Tibial nerve (tissue), 4 donors: ENCODE measurements at places on chromosomes 4 and X.

DNA sequence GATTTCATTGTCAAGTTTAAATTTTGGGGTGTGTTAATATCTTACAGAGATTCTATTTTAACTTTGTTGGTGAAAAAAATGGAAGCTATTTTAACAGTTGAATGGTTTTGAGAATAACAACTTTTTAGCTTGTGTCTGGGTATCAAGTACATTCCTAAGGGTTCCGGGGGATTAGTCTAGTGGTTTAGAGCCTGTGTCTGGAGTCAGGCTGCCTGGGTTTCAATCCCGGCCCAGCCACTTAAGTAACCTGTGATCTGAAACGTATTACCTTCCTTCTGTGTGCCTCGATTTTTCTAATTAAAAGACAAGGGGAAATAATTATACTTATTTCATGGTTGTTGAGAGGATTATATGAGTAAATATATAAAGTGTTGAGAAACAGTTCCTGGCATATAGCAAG, 288.6 kb upstream of the NR3C2 start:
- no peak for DNase-seq
- H3K27ac ChIP-seq, result no peak overlapping the region
- no peaks in the 10 kb centered on the region for H3K4me1 ChIP-seq
- no peak overlapping the region for H3K4me3 ChIP-seq
- H3K27me3 ChIP-seq, result no peaks in the 10 kb centered on the region

DNA sequence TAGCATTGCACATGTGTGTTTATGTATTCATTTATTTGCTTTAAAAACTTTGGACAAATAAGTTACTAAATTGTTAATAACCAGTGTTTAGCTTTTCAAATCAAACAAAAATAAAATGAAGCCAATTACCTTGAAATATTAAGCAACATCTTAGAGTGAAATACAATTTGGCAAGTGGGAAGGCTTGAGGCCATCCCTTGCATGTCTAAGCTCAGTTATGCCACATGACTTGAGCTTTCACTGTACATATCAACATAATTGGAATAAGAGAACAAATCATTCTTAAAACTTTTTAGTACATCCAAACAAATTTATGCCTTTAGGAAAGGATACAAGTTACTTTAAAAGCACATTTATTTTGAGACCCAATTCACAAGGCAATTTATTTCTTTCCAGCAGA, 640.6 kb downstream of the SPRY1 start:
- H3K4me3 ChIP-seq, result no peak overlapping the region
- no peak for DNase-seq
- H3K36me3 ChIP-seq, result no peaks in the 10 kb centered on the region
- H3K27ac ChIP-seq, result no peak overlapping the region
- no peaks in the 10 kb centered on the region for H3K27me3 ChIP-seq

- no peak overlapping the region for H3K27ac ChIP-seq
- no peaks in the 10 kb centered on the region for H3K36me3 ChIP-seq
- H3K27me3 ChIP-seq, result no peaks in the 10 kb centered on the region
- H3K4me3 ChIP-seq, result no peak overlapping the region
- no peak for DNase-seq
- no peaks in the 10 kb centered on the region for H3K4me1 ChIP-seq
Measured at GRCh38 chrX:20315140-20315539, 48.4 kb upstream of the RPS6KA3 start.

GRCh38 chrX:15241301-15241700, 28.6 kb downstream of the ASB9 start:
- DNase-seq, result no peak
- no peak overlapping the region for H3K27ac ChIP-seq
- H3K4me1 ChIP-seq, result no peaks in the 10 kb centered on the region
- no peak overlapping the region for H3K4me3 ChIP-seq

GRCh38 chr4:89847571-89848325, 10.8 kb upstream of the SNCA start:
- no peak for DNase-seq
- H3K4me3 ChIP-seq, result no peak overlapping the region
- H3K4me1 ChIP-seq, result no peaks in the 10 kb centered on the region
- no peaks in the 10 kb centered on the region for H3K27me3 ChIP-seq
- H3K27ac ChIP-seq, result no peak overlapping the region
